ENCODE measurements at places on chromosomes 1 and 21.

DNA sequence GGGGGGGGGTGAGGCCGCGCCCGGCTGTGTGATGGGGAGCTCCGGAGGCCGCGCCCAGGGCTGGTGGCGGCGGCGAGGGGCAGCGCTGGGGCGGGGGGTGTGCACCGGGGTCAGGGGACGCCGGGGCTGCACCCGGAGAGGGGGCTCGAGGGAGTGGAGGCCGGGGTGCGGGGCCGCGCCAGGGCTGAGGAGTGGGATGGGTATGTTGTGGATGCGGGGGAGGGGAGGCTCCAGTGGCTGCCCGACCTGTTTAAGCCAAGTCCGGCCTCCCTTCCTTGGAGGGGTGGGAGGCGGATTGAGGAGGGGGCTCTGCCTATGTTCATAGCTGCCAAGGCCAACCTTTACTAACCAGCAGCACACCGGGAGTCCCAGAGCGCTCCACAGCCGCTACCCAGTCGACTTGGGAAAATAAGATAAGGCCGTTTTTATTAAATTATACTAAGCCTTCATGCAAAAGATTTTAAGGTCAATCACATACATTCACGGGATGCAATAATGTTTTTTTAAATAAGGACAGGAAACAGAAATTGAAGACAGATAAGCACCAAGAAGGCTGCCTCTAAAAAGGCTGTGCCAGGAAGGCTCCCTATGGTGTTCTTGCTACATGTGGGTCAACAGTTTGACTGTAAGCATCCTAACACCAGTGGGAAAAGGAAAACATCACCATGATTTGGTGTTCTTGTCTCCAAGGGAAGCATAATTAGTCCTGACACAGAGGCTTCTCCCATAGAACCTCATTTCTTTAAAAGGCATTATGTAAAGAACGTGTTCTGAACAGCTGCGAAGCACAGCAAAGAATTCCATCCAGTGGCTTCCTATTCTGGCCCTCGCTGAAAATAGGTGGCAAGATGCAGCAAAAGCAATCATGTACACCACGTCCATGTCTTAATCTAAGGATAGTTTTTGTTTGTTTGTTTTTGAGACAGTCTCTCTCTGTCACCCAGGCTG lies 626 bp upstream of the HLCS start:
- no peak for DNase-seq

DNA sequence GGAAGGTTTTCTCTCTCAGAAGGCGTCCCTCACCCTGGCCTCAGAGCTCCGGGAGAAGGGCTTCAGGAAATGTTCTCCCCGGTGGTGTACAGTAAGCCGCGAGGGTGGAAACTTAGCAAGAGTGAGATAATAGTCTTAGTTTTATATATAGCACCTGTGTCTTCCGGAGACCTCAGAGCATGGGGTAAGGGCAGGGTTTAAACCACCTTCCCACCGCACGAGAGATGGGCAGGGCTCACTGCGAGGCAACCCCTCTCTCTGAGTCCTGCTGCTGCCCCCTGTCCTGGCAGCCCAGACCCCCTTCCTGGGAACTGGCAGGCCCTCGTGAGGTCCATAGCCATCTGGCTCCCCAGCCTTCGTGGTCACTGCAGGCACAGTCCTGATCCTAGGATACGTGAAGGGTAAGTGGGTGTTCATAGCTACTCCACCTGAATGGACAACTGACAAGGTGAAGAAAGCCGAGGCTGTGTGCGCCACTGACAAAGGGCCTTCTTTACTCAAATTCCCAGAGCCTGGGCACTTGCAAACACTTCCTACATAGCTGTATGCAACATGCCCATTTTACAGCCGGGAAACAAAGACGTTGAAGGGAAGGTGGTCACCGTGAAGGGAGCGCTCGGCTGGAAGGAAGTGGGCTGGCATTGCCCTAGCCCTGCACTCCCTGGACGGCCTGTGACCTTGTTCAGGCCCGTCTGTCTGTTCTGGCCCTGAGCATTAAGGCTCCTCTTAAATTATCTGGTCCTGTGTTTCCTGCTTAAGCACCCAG lies 26.9 kb downstream of the ITPKB start:
- no peak for DNase-seq

DNA sequence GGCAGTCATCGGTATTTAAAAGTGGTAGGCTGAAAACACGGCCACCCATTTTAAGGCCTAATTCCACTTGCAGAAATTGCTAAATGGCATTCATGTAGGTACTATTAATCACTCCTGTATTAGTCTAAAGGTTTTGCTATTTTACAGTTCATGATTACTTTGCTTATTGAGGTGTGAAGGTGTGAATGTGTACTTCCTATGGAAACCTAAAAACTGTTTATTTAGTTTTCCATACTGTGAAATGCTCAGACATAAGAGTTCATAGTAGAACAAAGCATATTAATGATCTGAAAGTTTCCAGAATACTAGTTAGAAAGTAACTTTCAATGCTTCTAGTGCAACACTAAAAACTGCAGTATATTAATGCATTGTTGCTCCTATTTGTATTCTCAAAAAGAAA lies 69.8 kb downstream of the ITGB3BP start:
- DNase-seq: no peak

GRCh38 chr21:34513129-34513675 lies 1.2 kb upstream of the KCNE1 start:
- DNase-seq: no peak

GRCh38 chr1:1073743-1074587 lies at the start of gene RNF223:
Gene RNF223 (minus strand): TSS chr1:1074306. CDS start chr1:1072566, 1,740 bp downstream.
- DNase-seq: no peak
